Small intestine (tissue), 16 donors: ENCODE measurements at places on chromosomes 3 and 15. TPM values are rescaled to one million over a fixed set of nuclear protein-coding genes. Genes with fewer than 3 reads are reported as not detected.

Gene PCLAF
- polyA plus RNA-seq: 21.5 TPM

DNA sequence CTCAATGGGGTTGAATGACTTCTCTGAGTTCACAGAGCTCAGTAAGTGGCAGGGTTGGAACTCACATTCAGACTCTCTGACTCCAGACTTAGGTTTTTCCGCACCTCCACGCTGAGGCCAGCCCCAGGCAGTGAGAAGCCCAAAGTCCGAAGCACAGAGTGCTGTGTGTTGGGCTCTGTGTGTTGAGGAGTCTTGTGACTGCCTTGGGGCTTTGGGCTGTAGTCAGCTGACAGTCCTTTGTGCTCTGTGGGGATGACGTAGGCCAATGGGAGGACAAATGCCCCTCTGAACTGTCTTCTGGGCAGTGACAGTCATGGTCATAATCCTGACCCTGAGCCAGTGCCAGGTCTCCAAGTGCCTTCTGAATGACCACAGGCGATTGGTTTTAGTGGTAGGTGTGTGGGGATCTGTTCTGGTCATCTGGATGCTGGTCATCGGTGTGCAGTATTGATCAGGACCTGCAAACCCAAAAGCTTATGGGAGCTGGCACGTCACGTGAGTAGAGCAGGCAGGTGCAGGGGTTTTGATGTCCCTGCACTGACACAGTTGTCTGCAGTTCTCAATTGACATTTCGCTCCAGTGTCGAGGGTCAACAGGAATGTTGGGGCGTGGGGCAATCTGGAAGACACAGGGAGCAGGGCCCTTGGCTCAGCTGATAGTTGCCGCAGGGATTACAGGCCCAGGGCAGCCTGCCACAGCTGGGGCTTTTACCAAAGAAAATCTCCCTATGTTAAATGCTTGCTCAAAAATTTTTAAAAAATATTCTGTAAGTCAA is 45.3 kb downstream of the CAPN3 start:
- peaks cover 39% of the 10 kb centered on the region for H3K4me1 ChIP-seq
- no peak overlapping the region for H3K4me3 ChIP-seq
- DNase-seq: no peak

Gene CHRM5
- 0.52 TPM for polyA plus RNA-seq

Gene ACTC1
- 0.89 TPM for polyA plus RNA-seq

- H3K27me3 ChIP-seq: no peaks in the 10 kb centered on the region
- H3K36me3 ChIP-seq: peaks cover 7% of the 10 kb centered on the region
- no peak overlapping the region for H3K4me3 ChIP-seq
- H3K4me1 ChIP-seq: no peaks in the 10 kb centered on the region
These were observed 177.5 kb downstream of the STT3B start for GRCh38 chr3:31710123-31710803.

DNA sequence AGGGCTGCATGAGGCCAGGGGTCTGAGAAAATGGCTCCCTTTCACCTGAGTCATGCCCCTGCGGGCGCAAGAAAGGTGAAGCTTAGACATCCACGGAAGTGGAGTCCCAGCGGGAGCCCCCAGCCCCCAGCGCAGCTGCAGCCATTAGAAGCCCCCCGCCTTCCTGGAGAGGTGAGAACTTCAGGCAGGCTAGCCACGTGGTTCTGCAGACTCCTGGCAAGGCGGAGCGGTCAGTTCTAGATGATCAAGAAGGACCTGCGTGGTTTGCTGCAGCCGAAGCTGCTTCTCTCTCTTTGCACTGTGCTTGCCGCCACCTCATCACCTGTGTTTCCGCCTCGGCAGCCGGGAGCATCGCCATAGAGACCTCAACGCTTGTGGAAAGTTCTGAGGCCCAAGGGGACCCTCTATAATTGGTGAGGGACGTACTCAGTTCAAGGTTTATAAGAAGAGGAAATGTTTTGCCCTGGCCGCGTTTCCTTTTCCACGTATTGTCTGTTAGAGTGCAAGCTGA is 15.8 kb upstream of the KCNMB3 start:
- H3K27ac ChIP-seq: no peak overlapping the region
- peaks cover 2% of the 10 kb centered on the region for H3K4me1 ChIP-seq
- no peaks in the 10 kb centered on the region for H3K27me3 ChIP-seq
- H3K4me3 ChIP-seq: no peak overlapping the region
